ENCODE measurements at places on chromosomes 2 and 18.

- no peak for DNase-seq
Observed at GRCh38 chr18:66873899-66874298, 270.0 kb upstream of the CDH19 start.

DNA sequence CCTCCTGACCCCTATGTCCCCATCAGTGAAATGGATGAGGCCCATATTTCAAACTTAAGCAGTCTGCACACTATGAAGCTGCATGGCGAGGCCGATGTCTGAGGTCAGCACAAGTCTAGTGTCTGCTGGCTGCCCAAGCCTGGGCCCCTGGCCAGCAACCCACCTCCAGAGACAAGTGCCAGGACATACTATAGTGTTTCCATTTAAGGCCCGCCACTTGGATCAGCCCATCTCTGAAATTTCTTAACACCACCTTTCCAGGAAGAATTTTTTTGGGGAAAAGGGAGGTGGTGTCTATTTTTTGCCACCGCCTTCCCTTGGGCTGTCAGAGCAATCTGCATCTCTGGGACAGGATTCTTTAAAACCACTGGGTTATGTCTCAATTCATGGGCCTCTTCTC lies 1.8 kb downstream of the ACVR1 start:
- no peak for DNase-seq

DNA sequence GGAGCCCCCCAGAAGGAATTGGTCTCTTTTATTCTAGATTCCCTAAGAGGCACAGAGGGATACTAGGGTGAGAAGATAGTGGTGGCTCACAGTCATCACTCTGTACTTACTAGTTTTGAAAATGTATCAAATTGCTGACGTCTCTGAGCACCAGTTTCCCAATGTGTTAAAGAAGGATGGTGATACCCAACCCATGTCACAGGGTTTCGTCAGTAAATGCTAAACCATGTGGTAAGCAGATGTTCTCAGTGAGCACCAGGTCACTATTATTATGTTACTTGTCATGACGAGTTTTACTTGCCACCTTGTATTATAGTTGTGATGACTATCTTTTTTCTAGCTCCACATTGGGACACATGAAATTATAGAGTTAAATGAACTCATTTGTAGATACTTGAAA lies 54.7 kb downstream of the NEDD4L start:
- DNase-seq, result no peak

DNA sequence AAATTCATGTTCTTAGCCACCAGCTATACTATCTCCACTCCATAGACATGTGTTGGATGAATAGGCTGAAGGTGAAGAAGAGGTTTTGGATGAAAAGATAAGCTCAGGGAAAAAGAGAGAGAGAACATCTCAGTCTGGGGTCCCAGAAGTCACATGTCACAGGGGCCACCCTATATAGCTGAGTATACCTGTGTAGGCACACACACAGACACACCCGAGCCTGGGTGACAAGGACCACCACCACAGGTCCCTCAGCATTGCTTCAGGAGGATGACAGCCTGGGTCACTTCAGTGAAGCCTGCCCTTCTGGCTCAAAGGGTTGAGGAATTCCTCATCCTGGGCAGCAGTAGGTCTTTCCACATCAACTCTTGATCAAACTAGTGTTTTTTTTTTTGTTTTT lies 56.2 kb downstream of the POLR1A start:
- DNase-seq, result no peak

DNA sequence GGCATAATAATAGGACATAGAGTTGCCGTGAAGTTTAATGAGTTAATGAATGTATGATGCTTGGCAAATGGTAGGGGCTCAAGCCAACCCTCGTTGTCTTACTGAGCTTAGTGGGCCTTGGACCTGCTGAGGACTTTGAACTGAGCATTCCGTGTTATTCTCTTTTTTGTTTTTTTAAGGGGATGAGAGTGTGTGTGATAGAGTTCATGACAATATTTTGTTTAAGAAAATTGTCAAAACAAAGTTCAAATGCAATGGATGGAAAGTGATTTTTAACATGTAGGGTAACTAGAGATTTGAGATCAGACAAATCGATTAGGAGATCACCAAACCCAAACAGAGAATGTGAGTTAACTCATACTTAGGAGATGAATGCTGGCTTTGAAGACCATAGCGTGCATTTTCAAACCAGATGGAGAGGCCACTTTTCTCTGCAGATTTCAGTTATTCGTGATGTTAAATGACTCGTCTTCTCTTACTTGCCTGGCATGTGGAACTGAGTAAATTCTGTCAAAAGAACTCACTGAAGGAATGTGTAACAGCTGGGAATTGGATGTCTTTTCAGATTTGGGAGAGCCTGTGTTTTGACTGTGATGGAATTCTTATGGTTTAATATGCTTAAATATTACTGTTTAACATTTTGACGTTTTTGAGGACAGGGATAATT lies 88.7 kb downstream of the NEDD4L start:
- DNase-seq, result no peak

DNA sequence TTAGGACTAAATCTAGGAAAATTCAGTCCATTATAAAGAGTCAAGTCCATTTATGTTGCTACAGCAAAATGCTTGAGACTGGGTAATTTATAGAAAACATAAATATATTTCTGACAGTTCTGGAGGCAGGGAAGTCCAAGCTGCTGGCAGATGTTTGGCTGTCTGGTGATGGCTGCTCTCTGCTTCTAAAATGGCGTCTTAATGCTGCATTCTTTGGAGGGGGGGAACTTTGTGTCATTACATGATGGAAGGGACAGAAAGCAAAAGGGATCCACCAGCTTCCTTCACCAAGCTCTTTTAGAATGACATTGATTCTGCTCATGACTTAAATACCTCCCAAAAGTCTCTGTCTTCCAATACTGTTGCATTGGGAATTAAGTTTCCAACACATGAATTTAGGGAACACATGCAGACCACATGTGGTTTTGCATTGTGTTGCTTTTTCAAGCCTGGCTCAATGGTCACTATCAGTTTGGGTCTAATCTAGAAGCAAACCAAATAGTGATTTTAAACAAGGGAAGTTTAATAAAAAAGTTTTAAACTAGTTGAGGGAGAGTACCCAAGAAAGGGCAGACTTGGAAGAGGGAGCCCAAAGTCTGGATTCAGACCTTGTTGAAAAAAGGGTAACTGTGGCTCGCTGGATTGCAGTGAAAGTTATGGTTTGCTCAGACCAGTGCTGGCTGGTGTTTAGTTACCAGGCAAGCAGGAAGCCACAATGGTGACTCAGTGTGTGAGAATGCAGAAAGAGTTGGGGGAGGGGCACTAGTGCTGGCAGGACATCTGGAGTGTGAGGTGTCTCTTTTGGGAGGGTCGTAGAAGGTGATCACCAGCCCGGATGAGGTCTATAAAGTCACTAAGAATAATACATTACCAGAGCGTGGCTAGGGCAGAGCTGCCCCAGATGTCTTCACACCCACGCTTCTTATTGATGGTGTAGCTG lies 30.8 kb downstream of the C18orf54 start:
- no peak for DNase-seq
